Stimulated activated CD8-positive, alpha-beta memory T cell treated with anti-CD3 and anti-CD28 coated beads, Interleukin-4, amount 100 ng/mL, for 48 hours (primary cell): ENCODE measurements at places on chromosomes 11 and 22.

DNA sequence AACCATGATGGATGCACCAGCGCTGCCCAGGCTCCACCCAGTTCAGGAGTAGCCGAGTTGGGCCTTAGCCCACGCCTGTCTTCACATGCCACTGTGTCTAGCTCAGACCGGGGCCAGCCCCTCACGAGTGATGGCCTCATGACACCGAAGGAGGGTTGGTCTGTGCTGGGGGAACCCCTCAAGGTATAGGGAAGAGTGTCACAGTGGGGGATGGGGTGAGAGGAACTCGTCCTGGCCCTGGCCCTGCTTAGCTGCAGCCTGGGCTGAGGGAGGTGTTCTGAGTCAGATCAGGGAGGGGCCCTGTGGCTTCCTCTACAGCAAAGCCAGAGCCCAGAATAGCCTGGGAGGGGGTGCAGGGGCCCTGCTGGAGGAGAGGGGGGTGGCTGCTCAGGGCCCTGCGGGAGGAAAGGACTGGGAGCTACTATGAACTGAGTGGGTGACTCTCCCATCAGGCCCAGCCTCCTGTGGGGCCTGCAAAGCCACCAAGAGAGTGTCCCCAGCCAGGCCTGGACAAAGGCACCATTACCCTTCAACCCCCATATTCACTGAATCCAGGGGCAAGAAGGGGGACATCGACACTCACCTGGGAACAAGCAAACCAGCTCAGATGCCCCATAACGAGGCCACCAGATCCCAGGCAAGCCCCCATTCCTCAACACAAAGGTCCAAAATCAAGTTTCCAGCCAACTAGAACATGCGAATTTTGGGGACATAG is 41.2 kb downstream of the IGLL5 start:
- DNase-seq = peak; percentile 57

DNA sequence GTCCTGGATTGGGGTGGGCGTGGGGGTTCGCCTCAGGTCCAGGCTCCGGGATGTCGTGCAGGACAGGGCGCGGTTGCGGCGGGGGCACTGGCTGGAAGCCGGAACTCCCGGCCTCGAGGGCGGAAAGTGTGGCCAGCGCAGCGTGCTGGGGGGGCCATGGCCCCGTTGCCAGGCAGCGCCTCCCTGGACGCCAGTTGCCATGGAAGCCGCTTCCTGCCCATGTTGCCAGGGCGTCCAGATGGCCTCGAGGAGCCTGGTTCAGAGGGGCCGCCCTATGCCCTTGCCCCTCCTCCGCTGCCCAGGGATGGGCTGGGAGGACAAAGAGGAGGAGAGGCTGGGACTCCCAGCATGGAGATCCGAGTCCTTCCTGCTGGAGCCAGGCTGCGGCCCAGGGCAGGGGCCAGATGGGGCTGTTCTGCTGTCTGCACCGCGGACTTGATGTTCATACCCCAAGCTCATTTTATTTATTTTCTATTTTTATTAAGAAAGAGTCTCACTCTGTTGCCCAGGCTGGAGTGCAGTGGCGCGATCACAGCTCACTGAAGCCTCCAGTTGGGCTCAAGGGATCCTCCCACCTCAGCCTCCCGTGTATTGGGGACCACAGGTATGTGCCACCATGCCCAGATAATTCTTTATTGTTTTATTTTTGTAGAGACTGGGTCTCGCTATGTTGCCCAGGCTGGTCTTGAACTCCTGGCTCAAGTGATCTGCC is 4.6 kb upstream of the CCDC188 start:
- DNase-seq = no peak

DNA sequence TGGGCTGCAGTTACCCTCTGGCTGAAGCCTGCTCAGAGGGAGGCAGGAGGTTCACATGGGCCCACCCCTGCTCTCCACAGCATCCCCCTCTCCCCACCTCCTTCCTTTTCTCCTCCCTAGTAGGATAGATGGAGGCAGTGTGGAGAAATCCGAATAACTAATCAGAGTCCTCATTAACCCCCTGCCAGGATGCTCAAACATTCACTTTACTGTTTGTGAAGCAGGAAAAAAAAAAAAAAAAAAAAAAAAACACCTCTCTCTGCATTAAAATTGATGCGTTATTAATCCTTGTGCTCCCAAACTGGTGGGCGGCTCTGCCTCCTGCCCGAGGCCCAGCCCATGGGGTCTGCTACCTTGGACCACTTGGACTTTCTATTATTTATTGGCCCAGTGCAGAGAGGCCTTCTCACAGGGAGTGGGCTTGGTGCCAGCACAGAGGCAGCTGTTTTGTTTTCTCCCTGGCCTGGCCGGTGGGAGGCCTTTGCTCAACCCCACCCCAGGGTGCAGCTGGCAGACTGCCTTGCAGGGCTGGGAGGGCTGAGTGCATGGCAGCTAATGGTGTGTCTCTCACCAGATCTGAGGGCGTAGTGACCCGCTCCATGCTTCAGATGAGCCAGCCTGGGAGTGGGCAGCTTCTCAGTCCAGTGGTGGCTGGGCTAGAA is 150.7 kb downstream of the PKNOX2 start:
- DNase-seq = no peak

- DNase-seq = no peak
Measured at GRCh38 chr11:119696378-119697222, 32.4 kb downstream of the NECTIN1 start.

DNA sequence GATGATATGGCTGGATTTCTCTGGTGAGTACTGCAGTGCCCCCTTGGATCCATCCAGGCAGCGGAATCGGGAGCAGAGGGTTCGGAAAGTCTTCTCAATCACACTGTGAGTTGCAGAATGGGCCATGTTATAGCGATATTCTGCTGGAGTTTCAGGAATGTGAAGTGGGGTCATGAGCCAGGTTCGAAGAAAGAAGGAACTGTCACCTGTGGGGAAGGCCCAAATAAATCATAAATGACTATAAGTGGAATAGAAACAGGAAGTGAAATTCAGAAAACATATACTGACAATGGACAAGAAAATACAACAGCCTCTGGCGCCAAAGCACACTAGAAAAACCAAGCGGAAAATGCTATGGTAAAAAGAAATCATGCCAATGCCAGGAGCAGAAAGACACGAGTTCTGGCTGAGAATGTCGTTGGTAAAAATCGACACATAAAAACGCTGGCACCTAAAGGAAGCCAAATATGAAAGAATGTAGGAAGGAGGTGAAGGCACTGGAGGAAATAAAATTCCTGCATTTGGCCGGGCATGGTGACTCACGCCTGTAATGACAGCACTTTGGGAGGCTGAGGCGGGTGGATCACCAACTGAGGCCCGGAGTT is 10.0 kb upstream of the AMBRA1 start:
- no peak for DNase-seq

- DNase-seq = no peak
Measured at GRCh38 chr22:36552289-36552688, 23.3 kb upstream of the EIF3D start.

DNA sequence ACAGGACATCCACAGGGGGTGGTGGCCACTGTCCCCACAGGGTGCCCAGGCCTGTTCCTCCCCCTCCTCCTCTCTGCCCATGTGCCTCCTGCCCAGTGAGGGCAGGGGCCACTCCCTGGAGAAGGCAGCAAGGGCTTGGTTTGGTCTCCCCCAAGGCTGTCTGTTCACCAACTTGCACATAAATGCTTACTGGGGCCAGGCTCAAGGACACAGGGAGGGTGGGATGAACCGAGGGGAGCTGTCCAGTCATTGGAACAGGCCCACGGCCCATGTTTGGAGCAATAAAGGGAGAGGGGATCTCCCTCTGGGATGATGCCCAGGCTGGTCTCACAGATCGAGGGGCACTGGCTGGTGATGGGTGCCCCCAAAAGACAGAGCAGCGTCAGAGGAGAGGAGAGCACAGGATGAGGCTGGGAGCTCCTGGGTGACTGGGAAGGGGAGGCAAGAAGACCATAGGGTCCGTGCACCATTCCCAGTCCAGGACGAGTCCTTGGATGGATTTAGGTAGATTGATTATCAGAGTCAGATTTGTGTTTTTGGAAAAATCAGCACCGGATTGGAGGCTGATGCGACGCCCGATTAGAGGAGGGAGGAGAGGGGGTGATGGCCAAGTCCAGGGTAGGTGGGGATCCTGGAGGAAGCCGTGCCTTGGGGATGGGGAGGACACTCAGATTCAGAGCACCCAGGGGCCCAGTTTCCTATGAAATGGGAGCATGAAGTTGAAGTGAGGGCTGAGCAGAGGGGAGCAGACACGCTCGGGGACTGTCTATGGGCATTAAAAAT is 1.1 kb downstream of the IGLL5 start:
- peak; percentile 14 for DNase-seq

- DNase-seq = no peak
Measured at GRCh38 chr11:73249304-73249703, 22.8 kb upstream of the P2RY6 start.

DNA sequence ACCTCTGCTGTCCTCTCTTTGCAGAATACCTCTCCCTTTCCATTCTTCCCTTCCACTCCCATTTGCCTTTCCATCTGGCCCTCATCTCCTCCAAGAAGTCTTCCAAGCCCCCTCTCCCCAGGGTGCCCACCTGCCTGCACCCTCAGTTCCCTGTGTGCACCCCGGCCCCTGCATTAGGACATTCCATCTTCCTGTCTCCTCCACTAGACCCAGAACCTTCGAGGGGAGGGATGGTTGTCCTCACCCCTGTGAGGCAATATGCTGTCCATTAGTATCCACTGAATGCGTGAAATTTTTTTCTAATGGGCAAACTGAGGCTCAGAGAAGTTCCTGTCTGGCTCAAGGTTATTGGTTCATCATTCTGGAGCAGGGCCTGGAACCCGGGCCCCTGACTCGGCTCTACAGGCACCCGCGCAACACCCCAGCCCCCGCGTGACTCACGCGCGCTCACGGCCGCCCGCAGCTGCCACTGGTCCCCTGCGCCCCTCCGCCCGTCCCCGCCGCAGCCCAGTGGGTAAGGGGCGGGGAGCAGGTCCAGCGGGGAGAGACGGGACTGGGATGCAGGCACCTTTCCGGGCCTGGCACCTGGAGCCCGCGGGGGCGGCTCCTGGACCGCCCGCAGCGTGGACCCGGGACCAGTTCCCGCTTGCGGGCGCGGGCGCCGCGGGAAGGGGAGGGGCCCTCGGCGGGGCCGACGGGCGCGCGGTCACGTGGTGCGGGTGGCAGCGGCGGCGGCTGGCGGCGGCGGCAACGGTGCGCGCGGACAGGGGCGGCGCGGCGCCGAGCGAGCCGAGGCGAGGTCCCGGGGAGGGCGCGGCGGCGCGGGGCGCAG is 7.0 kb downstream of the SEPTIN3 start:
- DNase-seq = peak; percentile 57

DNA sequence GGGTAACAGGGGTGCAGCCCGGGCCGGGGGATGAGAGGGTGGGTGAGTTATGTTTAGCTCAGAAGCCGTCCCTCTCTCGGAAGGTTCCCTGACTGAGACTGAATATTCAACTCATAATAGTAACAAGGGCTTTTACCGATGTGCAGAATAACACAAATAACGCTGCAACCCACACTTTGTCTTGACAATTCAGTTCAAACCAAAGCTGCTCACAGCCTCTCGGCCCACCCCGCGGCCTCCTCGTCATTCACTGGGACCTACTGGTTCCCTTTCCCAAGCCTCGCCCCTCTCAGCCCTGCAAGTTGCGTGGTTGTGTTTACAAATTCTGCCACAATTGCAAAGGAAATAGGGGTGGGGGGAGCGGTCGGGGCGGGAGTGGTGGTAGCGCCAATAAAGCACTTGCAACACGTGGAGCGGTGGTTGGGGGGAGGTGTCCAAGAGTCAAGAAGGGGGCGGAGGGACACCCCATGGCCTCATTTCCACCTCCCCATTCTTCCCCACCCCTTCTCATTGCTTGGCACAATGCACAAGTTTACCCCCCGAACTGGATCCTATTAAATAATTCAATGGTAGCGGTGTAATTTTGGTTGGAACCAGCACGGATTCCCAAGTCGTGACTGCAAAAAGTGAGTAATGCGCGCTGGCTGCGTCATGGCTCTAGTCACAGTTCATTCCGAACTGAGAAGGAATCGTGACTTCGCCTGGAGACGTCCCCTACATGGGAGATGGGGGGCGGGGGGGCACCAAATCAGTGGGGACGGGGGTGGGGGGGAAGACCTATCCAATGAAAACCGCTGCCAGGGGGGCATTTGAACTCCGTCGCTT is 102.0 kb upstream of the HSD17B12 start:
- DNase-seq = no peak

GRCh38 chr11:9615031-9615451 is 41.6 kb downstream of the WEE1 start:
- DNase-seq = no peak

DNA sequence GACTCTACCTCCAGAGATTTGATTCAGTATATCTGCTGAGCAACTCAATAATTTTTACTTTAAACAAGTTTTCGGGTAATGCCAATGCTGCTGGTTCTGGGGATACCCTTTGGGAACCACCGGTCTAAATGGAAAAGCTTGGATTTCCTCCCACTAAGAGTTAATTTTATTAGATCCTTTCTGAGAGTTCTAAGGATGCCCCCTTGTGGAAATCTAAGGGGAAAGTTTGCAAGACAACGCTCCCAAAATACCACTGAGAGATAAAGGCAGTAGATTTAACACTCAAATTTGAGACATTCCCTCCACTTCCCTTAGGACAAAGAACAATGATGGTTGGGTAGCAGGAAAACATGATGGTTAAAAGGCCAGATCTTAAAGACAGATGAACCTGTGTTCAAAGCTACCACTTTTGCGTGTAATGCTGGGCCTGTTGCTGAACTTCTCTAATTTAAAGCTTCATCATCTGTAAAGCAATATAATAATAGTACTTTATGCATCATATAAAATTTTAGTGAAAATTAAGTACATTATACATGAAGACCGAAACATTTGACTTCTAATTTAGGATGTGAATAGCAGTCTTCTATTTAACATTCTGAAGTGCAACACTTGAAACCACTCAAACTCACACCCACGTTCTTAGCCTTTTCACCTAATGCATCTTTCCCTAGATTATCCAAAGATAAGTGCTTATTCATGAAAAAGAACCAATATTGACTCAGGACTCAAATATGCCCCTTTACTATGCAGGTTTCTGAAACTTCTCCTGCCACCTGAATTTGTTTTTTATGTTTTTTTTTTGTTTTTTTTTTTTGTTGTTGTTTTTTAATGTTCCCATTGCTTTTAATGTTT is 110.1 kb upstream of the LUZP2 start:
- no peak for DNase-seq

- DNase-seq = no peak
Measured at GRCh38 chr11:84264066-84264465, 977.9 kb upstream of the CCDC90B start.

GRCh38 chr11:115132436-115133228 is 371.6 kb downstream of the CADM1 start:
- peak; percentile 26 for DNase-seq

DNA sequence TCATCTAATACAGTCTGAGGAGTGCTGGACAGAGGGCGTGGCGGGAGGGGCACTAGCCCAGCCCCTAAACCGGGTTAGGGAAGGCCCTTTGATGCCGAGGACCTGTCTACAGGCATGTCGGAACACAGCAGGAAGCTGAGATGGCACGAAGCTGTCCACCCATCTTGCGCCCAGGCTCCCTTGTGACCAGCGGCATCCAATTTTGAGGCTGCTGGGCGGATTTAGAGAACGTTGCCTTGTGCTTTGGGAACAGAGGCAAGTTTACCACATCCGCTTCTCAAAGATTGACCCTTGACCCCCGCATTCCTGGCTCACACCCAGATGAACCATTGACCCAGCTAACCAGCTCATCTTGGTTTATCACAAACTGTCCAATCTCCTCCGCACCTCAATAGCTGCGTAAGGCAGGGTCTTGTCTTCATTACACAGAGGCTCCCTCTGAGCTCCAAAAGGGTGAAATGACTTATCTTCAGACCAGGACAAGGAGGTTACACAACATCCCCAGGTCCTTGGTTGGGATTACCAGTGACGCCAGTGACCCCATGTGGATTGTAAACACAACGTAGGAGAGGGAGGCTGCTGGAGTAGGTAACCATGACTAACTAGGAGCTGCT is 4.5 kb downstream of the FAM83F start:
- DNase-seq = no peak

- DNase-seq = no peak
Measured at GRCh38 chr11:64875369-64876228, 2.8 kb downstream of the EHD1 start.

- peak; percentile 71 for DNase-seq
Measured at GRCh38 chr11:6413791-6414201, 5.1 kb downstream of the APBB1 start.
